ENCODE measurements at places on chromosomes 16 and 17.
A peak's percentile ranks its signal among the peaks of the same experiment; 100 is the strongest.

- peak; percentile 84 for DNase-seq
Observed at GRCh38 chr17:74757931-74758847, 9.8 kb downstream of the NHERF1 start.

- DNase-seq, result no peak
Observed at GRCh38 chr16:86508947-86509758, 1.2 kb upstream of the FOXF1 start.

- no peak for DNase-seq
Observed at GRCh38 chr17:45200701-45201100, 21.0 kb upstream of the FMNL1 start.

- no peak for DNase-seq
Observed at GRCh38 chr17:4074831-4075495, 67.9 kb downstream of the ZZEF1 start.

GRCh38 chr17:61715348-61715747, 124.3 kb upstream of the NACA2 start:
- no peak for DNase-seq

DNA sequence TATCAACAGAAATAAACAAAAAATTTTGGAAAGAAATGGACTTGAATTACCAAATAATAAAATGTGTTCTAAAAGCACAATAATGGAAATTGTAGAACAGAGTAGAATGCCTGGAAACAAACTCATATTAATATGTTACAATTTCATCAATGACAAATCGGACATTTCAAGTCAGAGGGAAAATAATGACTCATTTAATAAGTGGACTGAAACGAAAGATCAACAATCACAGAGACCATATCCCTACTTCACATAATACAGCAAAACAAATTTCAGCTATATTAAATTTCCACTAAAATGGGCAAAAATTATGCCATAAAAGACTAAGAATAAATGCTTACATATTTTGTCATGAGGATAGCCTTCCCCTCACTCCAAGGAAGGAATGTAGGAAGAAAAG, 25.7 kb downstream of the CDYL2 start:
- DNase-seq, result no peak

- no peak for DNase-seq
Observed at GRCh38 chr17:72759301-72759700, 333.2 kb downstream of the SLC39A11 start.

- DNase-seq, result no peak
Observed at GRCh38 chr16:9622268-9622667, 530.8 kb downstream of the HAPSTR1 start.

DNA sequence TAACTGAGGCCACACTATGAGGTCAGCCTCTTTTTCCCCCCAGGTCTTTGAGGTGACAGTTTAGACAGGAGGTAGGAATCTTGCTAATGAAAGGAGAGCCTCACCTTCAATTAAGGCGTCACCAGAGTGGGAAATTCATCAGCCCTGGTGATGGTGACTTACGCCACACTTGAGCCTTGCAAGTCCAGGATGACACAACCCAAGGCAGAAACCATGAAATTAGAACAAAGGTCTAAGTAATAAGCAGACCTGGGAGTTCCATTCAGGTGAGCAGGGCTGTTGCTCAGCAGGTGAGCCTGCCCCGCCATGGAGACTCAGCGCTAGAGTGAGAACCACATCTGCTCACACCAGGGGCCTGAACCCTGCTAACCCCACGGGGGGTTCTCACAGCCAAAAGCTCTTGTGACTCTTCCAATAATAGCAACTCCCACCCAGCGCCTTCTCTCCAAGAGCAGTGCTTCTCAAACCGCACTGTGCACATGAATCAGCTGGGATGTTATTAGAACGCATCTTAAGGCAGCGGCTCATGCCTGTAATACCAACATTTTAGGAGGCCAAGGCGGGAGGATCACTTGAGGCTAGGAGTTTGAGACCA, 28.7 kb upstream of the KIFC3 start:
- DNase-seq, result no peak

GRCh38 chr16:23382279-23382678, 70.7 kb downstream of the COG7 start:
- no peak for DNase-seq

GRCh38 chr17:67476787-67477335, 99.8 kb downstream of the PITPNC1 start:
- no peak for DNase-seq

DNA sequence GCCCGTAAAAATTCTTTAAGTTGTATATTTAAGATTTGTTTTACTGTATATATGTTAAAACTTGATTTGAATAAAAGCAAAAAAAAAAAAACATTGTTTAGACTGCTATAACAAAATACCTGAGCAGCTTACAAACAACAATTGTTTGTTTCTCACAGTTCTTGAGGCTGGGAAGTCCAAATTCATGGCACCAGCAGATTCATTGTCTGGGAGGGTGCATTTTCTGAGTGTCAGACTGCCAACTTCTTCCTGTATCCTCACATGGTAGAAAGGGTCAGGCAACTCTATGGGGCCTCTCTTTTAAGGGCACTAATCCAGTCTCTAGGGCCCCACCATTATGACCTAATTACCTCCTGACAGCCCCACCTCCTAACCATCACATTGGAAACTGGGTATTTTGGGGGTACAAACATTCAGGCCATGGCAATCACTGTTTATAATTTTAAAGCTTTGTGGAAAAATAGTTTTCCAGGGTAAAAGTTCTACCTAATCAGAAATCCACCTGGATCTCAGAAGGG, 281.4 kb downstream of the SLC39A11 start:
- DNase-seq, result no peak

GRCh38 chr17:57521606-57522005, 223.5 kb downstream of the CCDC182 start:
- DNase-seq, result no peak

GRCh38 chr17:8056232-8056975, 17.5 kb downstream of the ALOX15B start:
- peak; percentile 84 for DNase-seq

DNA sequence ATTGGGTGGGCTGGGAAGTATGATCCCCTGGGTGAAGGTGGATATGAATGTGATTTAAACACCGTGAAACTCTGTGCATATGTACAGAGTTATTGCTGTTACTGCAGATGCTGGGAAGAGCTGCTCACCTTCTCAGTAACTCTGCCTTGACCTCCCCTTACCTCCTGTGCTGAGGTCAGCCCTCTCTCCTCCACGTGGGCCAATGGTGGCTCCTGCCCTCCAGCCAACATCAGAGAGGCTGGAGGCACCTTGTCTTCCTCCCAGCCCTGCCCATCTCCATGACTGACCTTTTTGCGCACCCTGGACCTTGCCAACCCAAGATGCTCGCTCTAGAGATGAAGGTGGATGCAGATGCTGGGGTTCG, 387 bp upstream of the ASB16 start:
- DNase-seq, result no peak

GRCh38 chr17:21213638-21214014, 335 bp downstream of the TMEM11 start:
- no peak for DNase-seq

GRCh38 chr17:33944826-33945225, 310.3 kb upstream of the CCL2 start:
- DNase-seq, result no peak

DNA sequence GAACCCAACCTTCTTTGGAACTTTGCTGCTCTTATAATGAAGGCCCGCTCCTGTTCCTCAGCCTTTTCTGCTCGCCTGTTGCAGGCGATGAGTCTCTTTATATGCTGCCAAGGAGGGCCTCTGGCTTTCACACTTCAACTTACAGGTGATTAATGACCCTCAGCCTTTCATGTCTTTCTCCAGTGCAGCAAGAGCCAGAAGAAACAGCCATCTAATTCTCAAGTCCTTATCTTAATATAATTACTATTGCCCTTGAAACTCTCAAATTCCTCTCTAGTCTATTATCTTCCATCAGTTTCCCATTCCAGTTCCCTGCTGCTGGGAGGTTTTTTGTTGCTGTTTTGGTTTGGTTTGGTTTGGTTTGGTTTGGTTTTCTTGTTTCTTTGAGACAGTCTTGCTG, 121.8 kb upstream of the MED13 start:
- no peak for DNase-seq

DNA sequence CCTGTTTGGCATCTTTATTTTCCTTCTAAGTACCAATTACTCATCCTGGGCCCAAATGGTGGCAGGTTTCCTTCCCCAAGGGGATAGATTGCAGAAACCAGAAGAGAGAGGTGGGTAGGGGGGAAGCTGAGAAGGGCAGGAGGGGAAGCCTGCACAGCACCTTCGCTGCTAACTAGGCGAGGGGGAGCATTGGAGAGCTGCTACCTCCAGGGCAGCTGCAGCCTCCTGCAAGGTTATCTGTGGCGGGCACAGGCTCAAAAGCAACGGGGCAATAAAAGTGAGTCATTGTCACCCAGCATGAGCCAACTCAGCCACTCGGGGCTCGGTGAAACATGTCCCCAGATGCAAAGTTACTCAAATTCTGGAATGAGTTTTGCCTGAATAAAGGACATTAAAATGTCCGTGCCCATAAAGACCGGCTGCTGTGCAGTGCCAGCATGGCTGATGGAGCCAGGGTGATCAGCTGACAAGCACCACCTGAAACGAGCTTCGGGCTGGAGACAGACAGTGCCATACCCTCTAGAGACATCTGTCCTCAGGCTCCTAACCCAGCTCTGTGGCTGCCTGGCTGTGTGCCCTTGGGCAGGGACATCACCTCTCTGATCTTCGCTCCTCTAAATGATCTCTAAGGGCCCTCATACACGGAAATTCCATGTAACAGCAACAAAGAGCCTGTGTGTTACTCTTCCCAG, 68.1 kb upstream of the GRIN2A start:
- DNase-seq, result peak; percentile 32

DNA sequence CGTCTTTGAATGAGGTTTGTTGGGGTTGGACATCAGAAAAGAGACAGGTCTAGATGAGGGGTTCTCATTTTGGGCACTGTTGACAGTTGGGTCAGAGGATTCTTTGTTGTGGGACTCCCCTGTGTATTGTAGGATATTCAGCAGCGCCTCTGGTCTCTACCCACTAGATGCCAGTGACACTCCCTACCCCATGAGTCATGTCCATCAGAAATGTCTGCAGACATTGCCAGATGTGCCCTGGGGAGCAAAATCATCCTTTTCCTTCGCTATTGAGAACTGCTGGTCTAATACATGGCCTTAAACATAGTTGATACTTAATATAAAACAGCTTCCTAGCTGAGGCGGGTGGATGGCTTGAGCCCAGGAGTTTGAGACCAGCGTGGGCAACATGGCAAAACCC, 3.1 kb downstream of the ABAT start:
- DNase-seq, result no peak

- DNase-seq, result peak; percentile 59
Observed at GRCh38 chr16:4217204-4218131, 24.4 kb downstream of the SRL start.

- DNase-seq, result peak; percentile 37
Observed at GRCh38 chr16:31215287-31216162, 1.4 kb downstream of the PYDC1 start.

- DNase-seq, result no peak
Observed at GRCh38 chr16:52708476-52708875, 161.5 kb upstream of the TOX3 start.

- DNase-seq, result no peak
Observed at GRCh38 chr17:78086740-78087139, 41.8 kb downstream of the TMC6 start.

DNA sequence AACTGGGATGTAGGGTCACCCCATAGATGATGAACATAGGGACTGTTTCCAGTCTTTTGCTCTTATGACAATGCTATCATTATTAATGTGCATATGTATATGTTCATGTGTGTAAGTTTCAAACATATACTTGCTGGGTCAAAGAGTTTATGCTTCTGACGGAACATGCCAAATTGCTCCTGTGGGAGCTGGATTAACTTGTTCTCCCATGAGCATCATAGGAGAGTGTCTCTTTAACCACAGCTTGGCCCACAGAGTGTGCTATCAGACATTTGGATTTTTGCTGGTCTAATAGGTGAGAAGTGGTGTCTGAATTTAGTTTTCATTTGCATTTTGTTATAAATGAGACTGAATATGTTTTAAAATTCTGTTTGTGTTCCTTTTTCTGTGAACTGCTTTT, 22.3 kb upstream of the ADORA2B start:
- no peak for DNase-seq

- DNase-seq, result no peak
Observed at GRCh38 chr17:74259667-74260524, 14.1 kb upstream of the DNAI2 start.

- DNase-seq, result no peak
Observed at GRCh38 chr17:21108651-21109050, 18.1 kb upstream of the DHRS7B start.

Data from prostate gland (tissue), 2 donors.